Sigmoid colon (tissue), 7 donors: ENCODE measurements at places on chromosomes 12 and 14. TPM values are rescaled to one million over a fixed set of nuclear protein-coding genes. Genes with fewer than 3 reads are reported as not detected.
A peak's percentile ranks its signal among the peaks of the same experiment; 100 is the strongest.

Gene OR6C76
- not detected for total RNA-seq

Gene BATF
- 5.0 TPM for total RNA-seq

Gene FGF23
- total RNA-seq, result not detected

Gene ASPG
- 0.14 TPM for total RNA-seq

Gene EML5
- total RNA-seq, result 4.4 TPM

Gene RNF10
- 111 TPM for total RNA-seq

Gene ZC3H10
- total RNA-seq, result 6.9 TPM

- DNase-seq, result no peak
- H3K4me1 ChIP-seq, result no peaks in the 10 kb centered on the region
- no peaks in the 10 kb centered on the region for H3K27me3 ChIP-seq
- no peak overlapping the region for H3K27ac ChIP-seq
Observed at GRCh38 chr12:27064397-27065342, 17.7 kb downstream of the C12orf71 start.

- no peaks in the 10 kb centered on the region for H3K27me3 ChIP-seq
- no peak overlapping the region for H3K27ac ChIP-seq
- H3K36me3 ChIP-seq, result no peaks in the 10 kb centered on the region
- H3K4me3 ChIP-seq, result no peak overlapping the region
- no peak for DNase-seq
Observed at GRCh38 chr12:25573346-25573745, 20.3 kb upstream of the LMNTD1 start.

DNA sequence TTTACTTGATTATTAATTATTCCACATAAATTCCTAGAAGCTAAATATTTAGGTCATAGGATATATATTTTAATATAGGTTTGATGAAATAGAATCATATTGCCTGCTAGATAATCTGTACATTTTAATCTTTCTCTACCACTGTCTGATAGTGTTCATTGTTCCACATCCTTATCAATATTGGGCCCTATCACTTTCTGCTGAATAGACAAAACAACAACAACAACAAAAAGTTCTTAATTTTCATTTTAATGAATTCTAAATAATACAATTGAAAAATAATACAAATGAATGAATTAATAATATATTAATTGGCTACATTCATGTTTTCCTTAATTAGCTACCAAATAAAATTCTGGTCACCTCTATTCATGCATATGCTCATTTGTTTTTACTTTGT lies 1437.2 kb downstream of the LRFN5 start:
- DNase-seq, result no peak
- no peaks in the 10 kb centered on the region for H3K4me1 ChIP-seq
- H3K36me3 ChIP-seq, result no peaks in the 10 kb centered on the region
- no peak overlapping the region for H3K27ac ChIP-seq
- H3K4me3 ChIP-seq, result no peak overlapping the region

- no peak for DNase-seq
- no peak overlapping the region for H3K4me3 ChIP-seq
- no peaks in the 10 kb centered on the region for H3K27me3 ChIP-seq
- peaks cover 22% of the 10 kb centered on the region for H3K4me1 ChIP-seq
Observed at GRCh38 chr12:51077930-51078329, 5.5 kb downstream of the CSRNP2 start.

- H3K27me3 ChIP-seq, result no peaks in the 10 kb centered on the region
- H3K4me3 ChIP-seq, result no peak overlapping the region
- DNase-seq, result no peak
- H3K4me1 ChIP-seq, result peaks cover 1% of the 10 kb centered on the region
- no peaks in the 10 kb centered on the region for H3K36me3 ChIP-seq
Observed at GRCh38 chr12:52645120-52645761, 6.8 kb downstream of the KRT2 start.

GRCh38 chr14:74860899-74861733 lies 14.8 kb downstream of the PROX2 start:
- H3K4me1 ChIP-seq, result no peaks in the 10 kb centered on the region
- H3K36me3 ChIP-seq, result no peaks in the 10 kb centered on the region
- DNase-seq, result peak; percentile 92
- H3K27me3 ChIP-seq, result no peaks in the 10 kb centered on the region

GRCh38 chr12:10331642-10332239 lies 24.1 kb downstream of the KLRD1 start:
- no peak for DNase-seq
- no peaks in the 10 kb centered on the region for H3K36me3 ChIP-seq
- no peaks in the 10 kb centered on the region for H3K27me3 ChIP-seq
- H3K27ac ChIP-seq, result no peak overlapping the region

DNA sequence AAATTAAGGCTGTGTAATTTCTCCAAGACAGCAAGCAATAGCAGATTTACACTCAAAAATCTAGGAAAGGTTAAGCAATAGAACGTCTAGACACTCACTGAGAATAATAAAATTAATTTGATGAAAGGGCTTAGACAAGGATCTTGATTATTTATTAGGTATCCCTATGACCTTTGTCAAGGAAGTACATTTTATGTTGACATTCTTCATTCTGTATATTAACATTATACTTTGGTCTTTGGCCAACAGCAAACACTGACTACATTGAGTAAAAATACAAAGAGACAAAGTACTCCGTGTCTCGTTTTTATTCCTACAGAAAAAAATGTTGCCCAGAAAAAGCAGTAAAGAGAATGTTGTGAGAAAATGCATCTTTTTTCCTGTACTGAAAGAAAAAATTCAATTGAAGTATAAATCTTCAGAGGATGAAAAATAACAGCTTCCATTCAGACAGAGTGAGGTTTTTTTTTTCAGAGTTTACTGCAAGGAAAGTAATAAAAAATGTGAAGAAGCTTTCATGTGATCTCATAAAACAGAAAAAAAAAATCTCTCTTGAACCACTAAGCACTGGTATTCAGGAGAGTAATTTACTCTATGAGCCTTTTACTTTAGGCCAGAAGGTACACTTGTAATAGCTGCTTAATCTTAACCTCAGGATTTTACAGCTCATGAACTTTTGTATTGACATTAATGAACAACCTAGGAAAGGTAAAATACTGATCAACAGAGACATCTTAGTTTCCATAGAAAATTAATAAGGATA lies 605.0 kb downstream of the FSCB start:
- H3K4me1 ChIP-seq, result no peaks in the 10 kb centered on the region
- no peak for DNase-seq
- no peak overlapping the region for H3K4me3 ChIP-seq
- H3K27me3 ChIP-seq, result no peaks in the 10 kb centered on the region

- no peaks in the 10 kb centered on the region for H3K4me1 ChIP-seq
- H3K36me3 ChIP-seq, result no peaks in the 10 kb centered on the region
- no peak overlapping the region for H3K27ac ChIP-seq
- no peaks in the 10 kb centered on the region for H3K27me3 ChIP-seq
- DNase-seq, result no peak
- no peak overlapping the region for H3K4me3 ChIP-seq
Observed at GRCh38 chr14:89771251-89771650, 183.3 kb downstream of the EFCAB11 start.

DNA sequence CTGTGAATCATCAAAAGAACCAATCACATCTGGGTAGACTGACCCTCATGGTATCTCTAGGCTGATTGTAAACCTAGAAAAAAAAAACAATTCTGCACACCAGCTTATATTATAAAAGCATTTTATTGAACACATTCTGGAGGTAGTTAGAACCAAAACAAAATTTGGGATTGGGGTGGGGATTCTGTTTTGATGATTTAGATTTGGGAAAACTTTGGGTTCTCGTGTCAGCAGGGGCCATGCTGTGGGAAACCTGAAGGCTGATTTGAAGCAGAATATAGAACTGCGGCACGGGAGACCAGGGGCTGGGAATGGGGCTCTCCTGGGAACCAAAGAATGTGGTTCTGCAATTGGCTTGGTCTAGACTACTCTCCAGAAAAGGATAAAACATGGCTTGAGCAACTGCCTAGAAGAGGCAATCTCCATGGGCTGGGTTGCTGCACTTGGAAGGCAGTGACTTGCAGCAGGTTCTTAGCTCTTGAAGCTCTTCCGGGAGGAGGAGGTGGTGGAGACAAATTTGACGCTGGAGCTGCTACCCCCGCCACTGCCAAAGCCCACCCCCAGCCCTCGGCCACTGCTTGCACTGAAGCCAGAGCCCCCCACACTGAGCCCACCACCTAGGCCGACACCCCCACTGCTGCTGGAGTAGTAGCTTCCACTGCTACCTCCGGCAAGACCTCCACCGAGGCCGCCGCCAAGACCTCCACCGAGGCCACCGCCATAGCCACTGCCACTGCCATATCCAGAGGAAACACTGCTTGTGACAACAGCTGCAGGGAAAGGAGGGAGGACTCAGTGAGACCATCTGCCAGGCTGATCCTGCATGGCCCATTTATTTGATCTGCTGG lies 5.5 kb downstream of the KRT5 start:
- peak overlapping the region; percentile 60 for H3K27ac ChIP-seq
- no peaks in the 10 kb centered on the region for H3K27me3 ChIP-seq
- no peaks in the 10 kb centered on the region for H3K36me3 ChIP-seq
- no peak overlapping the region for H3K4me3 ChIP-seq

DNA sequence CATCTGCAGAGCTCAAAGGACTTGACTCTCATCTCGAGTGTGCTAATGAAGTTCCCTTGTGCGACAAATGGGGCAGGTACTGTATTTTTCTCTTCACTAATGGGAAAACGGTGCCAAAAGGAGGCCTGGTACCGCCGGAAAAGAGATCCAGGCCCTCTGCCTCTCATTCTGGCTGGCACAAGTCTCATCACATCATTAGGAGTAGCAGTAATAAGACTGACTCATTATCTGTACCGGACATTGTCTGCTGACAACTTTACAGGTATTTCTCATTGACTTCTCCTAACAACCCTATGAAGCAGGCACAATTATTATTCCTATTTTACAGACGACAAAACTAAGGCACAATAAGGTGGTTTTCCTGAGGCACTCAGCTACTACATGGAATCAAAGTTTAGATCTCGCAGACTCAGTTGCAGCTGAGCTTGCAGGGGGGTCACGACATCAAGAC lies 668 bp downstream of the APPL2 start:
- peak overlapping the region; percentile 91 for H3K27ac ChIP-seq
- peaks cover 29% of the 10 kb centered on the region for H3K4me1 ChIP-seq
- DNase-seq, result no peak
- no peaks in the 10 kb centered on the region for H3K36me3 ChIP-seq
- peak overlapping the region; percentile 98 for H3K4me3 ChIP-seq

DNA sequence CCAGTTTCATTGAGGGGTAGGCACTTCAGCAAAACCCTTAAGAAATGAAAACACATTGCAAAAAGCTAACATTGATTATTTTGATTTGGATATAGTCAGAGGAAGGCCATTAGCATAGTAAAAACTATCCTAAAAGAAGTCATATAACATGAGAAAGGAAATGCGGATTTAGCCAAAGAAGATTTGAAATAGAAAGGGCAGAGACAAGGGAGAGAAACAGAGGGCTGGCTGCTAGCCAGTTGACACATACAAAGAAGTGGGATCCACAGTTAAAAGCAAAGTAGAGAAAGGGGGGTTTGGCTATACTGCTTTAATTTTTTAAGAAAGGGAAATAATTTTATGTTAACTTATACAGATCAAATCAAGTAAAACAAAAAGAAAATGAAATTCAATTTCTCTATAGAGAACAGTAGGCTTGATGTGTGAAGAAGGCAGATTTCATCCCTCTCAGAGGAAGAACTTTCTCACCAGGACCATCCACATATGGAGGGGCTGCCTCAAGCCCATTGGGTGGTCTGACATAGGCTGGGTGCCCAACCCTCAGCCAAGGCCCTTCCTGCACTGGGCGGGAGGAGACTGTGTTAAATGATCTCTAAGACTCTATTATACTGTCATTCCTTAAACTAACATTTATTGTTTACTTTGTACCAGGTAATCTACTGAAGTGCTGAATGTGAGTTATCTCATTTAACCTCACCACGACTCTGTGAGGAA lies 420.3 kb downstream of the CCDC91 start:
- no peaks in the 10 kb centered on the region for H3K36me3 ChIP-seq
- peaks cover 9% of the 10 kb centered on the region for H3K4me1 ChIP-seq
- no peak overlapping the region for H3K4me3 ChIP-seq

DNA sequence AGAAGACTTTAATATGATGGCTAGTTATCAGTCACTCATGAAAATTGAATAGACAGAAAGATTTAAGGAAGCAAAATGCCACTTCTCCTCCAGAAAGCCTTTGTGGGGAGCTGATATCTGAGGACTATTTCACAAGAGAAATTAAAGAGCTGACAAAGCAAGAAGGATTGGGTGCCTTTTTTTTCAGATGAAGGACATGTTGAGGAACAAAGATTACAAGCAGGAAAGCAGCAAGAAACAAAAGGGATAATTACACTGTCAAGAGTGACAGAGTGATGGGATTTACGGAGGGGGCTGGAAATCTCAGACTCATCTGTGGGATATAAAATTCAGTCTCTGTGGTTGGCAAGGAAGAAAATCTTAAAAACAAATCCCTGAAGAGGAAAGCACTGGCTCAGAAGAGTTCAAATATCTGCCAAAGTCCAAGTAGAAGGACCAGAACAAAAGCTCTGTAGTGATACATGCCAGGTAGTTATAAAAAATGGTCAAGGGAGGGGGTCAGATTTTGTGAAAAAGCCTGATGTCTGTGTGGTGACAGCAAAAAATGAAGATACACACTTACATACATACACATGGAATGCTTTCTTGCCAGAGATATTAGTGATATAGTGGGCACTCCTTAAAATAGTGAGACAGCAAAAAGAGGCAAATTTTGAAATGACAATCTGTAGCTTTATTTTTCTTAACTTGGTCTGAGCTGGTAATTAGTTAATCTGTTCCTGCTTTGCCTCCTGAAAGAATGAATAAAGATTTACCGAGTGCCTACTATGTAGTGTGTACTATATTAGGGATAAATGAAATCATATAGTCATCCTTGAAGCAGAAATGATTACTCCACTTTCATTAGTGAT lies 62.9 kb downstream of the EPS8 start:
- H3K27ac ChIP-seq, result peak overlapping the region; percentile 64
- H3K4me3 ChIP-seq, result no peak overlapping the region
- no peaks in the 10 kb centered on the region for H3K36me3 ChIP-seq
- no peaks in the 10 kb centered on the region for H3K27me3 ChIP-seq
- DNase-seq, result no peak

DNA sequence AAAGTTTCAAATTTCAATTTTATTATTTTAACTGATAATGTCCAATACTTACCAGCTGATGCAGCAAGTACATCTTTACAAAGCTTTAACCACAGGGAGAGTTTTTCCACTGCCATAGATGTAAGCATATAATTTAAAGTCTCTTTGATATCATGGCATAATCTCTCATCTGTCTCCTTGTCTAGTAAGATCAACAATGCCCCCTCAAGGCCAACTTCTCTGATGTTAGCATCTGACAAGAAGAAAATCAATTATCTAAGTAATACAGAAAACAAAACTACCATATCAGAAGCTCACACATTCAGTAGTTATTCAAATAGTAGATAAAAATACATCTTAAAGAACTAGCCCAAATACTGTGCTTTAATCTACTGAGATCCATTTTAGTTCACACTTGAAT lies 94.2 kb downstream of the HEATR5A start:
- DNase-seq, result no peak
- peaks cover 4% of the 10 kb centered on the region for H3K36me3 ChIP-seq
- no peaks in the 10 kb centered on the region for H3K27me3 ChIP-seq

- H3K4me1 ChIP-seq, result no peaks in the 10 kb centered on the region
- H3K36me3 ChIP-seq, result no peaks in the 10 kb centered on the region
- H3K4me3 ChIP-seq, result no peak overlapping the region
- DNase-seq, result peak; percentile 93
- H3K27me3 ChIP-seq, result no peaks in the 10 kb centered on the region
Observed at GRCh38 chr14:94598816-94599655, 13.2 kb upstream of the SERPINA3 start.

GRCh38 chr14:29601616-29602015 lies 326.0 kb downstream of the PRKD1 start:
- no peak overlapping the region for H3K4me3 ChIP-seq
- no peaks in the 10 kb centered on the region for H3K27me3 ChIP-seq
- H3K4me1 ChIP-seq, result no peaks in the 10 kb centered on the region
- H3K27ac ChIP-seq, result no peak overlapping the region
- no peak for DNase-seq

GRCh38 chr12:98504368-98504617 lies 11.1 kb upstream of the TMPO start:
- peaks cover 10% of the 10 kb centered on the region for H3K4me1 ChIP-seq
- H3K27ac ChIP-seq, result peak overlapping the region; percentile 97
